ENCODE measurements at places on chromosomes 2 and 18.

DNA sequence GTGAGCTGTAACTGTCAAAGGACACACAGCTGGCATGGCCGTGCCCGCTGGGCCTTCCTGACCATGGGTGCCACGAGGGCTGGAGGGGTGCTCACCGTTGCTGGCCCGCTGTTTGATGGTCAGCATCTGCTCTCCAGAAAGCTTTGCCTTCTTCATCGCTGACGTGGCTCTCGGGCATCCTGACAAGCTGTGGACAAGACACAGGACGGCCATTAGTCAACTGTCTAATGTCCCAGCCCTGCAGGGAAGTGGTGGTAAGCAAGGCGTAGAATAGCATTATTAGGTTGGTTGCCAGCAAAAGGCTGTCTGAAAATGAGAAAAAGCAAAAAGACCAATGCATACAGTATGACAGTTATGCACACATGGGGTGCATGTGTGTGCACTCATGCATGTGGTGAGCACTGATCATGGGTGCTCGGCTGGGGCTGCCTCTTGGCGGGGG lies 64.7 kb upstream of the PXDN start:
- DNase-seq, result no peak

GRCh38 chr2:126696644-126697520 lies 40.9 kb downstream of the GYPC start:
- no peak for DNase-seq

GRCh38 chr18:76054156-76054555 lies 440.9 kb downstream of the ZNF516 start:
- DNase-seq, result no peak

DNA sequence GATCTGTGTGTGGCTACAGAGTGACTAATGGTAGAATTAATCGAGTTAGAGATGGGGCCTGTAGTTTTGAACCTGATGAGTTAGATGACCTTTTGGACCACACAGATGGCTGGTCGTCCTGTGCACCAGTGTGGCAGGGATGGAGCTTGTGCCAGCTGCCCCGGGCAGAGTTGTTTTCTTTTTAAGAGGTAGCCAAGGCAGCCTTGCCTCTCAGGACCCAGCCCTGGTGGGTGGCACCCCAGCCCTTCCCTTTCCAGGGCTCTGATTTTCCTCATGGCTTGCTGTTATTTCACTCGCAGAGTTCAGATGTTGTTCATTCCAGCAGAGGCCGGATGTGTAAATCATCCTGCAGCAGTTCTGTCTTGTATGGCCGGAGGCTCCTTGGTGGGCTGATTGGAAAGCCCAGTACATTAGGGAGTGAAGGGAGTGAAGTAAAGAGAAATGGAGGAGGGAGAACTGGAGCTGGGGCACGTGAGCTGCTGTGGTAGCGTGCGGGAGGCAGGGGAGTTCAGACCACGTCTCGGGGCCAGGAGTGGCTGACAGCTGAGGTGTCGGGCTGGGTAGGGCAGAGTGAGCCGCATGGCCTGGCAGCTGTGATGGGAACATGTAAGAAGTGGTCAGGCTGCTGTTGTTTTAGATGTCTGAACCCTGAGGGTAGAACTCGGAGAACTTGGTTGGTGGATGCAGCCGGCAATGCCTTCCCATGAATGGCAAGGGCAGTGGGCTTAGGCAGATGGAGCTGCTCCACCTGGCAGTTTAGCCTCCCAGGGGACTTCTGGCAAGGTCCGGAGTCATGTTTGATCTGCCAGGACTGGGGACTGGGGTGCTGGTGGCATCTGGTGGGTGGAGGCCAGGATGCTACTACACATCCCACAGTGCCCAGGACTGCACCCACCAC lies 28.8 kb downstream of the ASAP2 start:
- DNase-seq, result no peak

- DNase-seq, result no peak
Observed at GRCh38 chr2:98394595-98395153, 48.4 kb downstream of the CNGA3 start.

- DNase-seq, result no peak
Observed at GRCh38 chr2:201420442-201421113, 30.7 kb downstream of the TRAK2 start.

DNA sequence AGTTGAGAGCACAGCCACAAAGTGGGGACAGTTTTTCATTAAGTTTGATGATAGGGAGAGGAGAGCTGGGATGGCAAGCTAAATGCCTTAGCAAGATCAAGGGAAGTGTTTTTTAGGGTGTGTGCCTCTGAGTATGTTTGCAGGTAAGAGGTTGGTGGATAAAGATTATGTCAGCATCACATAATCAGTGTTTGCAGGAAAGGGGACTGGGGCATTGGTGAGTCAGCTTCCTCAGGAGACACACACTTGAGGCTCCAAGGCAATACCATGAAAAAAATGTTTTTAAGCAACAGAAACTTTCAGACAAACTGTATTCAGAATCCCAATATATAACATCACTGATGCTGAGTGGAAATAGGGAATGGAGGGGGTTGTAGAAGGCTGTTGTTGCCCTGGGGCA lies 25.4 kb upstream of the DTNB start:
- DNase-seq, result no peak

DNA sequence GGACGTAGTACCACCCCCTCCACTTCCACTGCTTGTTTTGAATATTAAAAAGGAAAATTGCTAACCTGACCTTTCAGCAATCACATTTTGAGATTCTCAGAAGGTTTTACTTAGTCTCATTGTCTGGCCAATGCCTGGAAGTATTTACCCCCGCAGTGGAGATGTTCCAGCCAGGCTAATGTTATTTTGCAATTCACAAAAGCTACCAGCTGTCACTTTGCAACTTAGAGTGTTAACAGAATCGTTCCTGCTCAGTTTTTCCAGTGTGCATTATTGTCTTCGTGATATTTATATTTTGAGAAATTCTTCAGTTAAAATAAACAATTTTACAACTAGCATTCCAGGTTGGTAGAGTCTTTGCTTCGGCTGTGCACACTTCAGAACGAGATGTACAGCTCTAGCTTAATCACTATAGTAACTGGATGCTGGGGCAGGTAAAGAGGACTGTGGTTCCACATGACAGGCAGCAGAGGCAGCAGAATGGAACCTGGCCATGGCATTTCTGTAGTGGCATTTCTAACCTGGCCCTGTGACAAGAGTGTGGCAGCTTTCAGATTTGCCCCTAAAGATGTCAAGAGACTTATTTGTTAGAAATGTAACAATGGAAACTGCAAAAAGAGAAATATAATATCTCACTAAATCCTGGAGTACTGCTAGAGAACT lies 85.1 kb downstream of the DTNA start:
- no peak for DNase-seq

GRCh38 chr2:235215248-235215647 lies 263.4 kb downstream of the SH3BP4 start:
- DNase-seq, result no peak

All from SIG-M5 (cell line).